ENCODE measurements at places on chromosomes 3 and 15.

DNA sequence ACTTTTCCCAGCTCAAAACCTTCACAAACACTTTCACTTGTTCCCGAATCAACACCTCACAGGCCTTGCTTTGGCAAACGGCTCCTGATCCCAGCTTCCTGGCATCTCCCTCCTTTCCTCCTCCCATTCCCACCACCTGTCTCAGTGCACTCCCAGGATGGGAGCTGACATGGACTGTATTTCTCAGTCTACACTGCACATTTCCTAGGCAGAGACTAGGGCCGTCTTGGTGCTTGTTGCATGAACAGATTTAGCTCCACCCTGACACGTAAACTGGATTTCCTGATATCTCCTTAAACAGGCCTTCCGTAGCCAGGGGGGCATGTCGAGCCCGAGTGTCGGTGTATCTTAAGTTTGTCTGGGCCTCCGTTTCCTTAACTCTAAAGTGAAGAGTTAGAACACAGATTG, 790 bp upstream of the WHAMM start:
- DNase-seq = no peak

DNA sequence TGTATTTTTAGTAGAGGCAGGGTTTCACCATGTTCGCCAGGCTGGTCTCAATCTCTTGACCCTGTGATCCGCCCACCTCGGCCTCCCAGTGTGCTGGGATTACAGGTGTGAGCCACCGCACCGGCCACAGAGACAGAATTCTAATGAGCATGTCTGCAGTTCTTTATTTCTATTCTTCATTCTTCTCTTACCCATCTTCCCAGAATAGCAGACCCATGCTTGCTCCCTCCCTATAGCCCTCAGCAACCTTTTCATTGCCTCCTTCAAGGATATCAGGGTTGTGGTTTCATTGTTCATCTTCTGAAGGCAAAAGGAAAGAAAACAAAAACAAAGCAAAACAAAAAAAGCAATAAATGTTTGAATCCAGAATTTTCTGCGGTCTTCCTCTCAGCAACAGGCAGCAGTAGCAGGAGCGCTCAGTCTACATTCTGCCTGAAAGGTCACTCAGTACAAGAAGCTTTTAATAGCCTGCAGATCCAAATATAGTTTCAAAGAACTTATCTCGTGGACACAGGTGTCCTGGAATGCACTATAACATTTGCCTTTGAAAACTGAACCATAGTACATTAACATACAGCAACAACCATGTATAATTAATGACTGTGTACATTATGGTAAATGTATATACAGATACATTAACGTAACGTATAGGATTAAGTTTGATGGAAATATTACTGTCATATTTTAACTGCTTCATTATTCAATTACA, at the start of gene SMCO1:
Gene SMCO1 (minus strand): TSS at position 434 of the 709 bp plus-strand sequence. CDS start 137 bp downstream, at position 297.
- no peak for DNase-seq

- DNase-seq = no peak
Observed at GRCh38 chr15:81339851-81340250, 15.9 kb upstream of the STARD5 start.

GRCh38 chr3:55402886-55403609, 84.1 kb downstream of the WNT5A start:
- no peak for DNase-seq

- no peak for DNase-seq
Observed at GRCh38 chr3:134353171-134353825, 20.9 kb downstream of the AMOTL2 start.

DNA sequence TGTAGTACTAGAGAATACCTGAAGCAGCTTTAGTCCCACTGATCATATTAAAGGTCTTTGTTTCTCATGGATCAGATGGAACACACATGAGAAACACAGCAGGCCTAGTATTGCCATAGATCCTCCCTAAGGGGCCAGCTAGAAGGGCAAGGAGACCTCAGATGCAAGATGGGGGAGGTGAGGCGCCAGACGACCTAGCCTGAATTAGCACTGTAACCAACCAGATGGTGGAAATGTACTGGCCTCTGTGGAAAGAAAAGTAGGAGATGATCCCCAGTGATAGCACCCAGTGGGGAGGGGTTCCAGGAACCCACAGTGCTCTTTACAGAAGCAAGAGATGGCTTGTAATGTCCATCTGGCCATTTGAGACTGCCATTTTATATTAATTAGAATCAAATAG, 138.2 kb upstream of the ZNF385D start:
- DNase-seq = no peak

DNA sequence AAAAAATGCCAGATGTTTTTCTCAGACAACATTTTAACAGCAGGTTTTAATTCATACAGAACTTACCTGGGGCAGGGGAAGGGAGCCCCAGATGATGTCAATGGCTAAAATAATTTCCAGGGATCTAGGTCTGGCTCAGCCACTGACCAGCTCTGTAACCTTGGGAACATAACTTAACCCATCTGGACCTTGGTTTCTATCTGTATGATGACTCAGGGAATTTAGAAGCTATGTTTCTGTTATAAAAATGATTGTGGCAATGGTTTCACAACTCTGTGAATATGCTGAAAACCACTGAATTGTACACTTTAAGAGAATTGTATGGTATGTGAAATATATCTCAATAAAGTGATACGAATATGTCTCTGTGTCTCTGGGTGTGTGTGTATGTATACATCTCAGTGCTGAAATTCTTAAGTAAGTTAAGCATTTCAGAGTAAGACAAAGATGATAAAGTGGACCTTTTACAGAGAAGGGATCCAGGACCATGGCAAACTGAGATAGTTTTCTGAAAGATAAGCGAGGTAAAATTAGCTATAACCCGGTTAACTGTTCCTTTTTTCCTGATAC, 2.9 kb downstream of the SH3GL3 start:
- no peak for DNase-seq

DNA sequence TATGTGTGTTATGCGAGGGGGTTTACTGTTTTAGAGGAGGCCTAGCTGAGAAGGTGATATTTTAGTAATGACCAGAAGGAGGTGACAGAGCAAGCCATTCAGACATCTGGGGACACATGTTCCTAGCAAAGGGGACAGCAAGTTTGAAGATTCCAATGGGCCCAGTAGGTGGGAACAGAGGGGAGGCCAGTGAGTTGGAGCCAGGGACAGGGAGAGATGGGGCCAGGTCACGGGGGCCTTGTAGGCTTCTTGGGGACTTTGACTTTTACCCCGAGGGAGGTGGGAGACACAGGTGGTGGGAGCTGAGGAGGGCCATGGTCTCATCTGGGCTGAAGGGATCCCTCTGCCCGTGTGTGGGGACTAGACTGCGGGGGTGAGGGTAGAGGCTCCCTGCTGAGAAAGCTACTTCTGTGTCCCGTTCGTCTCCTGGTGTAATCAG, 72.5 kb downstream of the MGLL start:
- no peak for DNase-seq

- no peak for DNase-seq
Observed at GRCh38 chr3:160486459-160486869, 36.9 kb upstream of the TRIM59 start.

GRCh38 chr15:33468740-33469139, 158.0 kb downstream of the RYR3 start:
- DNase-seq = no peak

DNA sequence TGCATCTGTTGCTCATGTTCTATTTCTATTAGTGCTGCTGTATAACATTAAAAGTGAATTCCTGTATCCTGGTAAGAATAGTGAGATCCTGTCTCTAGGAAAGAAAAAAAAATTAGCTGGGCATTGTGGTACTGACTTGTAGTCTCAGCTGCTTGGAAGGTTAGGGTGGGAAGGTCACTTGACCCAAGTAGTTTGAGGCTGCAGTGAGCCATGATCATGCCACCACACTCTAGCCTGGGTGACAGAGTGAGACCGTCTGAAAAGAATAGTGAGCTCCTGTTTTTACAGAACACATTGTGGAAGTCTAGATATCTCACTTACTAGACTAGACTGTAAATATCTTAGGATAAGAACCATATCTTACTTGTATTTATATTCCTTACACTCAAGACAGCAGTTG, 4.6 kb downstream of the ATP11B start:
- no peak for DNase-seq

DNA sequence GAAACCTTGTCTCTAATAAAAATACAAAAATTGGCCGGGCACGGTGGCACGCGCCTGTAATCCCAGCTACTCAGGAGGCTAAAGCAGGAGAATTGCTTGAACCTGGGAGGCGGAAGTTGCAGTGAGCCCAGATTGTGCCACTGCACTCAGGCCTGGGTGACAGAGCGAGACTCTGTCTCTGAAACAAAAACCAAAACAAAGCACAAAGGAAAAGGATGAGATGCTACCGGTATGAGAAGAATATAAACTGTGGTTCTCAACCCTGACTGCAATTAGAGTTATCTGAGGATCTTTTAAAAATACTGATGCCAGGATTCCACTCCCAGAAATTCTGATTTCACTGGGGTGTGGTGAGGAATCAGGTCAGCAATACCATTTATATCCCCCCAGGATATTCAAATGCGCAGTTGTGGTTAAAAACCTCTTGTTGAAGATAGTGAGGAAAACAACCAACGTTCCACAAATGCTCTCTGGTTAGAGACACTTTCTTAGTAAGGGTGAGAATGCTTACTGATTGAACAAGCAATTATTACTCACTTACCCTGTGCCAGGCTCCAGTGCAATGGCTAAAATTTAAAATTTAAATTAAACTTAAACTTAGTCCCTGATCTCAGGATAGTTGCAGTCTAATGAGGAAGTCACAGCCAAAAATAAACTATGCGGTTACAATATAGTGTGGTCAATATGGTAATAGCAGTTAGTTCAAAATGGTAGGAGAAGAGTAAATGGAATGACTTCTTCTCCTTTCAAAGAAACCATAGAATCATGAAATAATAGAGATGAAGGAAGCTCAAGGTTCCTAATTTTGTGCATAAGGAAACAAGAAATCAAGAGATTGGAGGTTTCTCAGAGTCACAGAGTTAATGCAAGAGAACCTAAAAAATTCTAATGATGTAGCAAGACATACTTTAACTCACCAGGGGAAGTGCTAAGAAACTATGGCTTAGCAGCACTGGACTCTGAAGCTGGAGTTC, 109.5 kb downstream of the SSR3 start:
- no peak for DNase-seq

GRCh38 chr3:23760325-23760724, 45.4 kb upstream of the UBE2E1 start:
- no peak for DNase-seq

DNA sequence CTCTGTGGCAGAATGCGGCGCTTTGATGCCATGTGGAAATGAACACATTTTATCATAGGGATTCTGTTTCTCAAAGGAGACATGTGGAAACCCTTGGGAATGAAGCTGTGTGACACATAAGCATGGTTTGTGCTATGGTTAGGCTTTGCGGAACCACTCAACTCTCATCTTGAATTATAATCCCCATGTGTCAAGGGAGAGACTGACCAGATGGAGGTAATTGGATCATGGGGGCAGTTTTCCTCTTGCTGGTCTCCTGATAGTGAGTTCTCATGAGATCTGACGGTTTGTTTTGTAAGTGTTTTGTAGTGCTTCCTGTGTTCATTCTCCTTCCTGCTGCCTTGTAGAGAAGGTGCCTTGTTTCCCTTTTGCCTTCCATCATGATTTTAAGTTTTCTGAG, 1109.2 kb upstream of the ALCAM start:
- no peak for DNase-seq

DNA sequence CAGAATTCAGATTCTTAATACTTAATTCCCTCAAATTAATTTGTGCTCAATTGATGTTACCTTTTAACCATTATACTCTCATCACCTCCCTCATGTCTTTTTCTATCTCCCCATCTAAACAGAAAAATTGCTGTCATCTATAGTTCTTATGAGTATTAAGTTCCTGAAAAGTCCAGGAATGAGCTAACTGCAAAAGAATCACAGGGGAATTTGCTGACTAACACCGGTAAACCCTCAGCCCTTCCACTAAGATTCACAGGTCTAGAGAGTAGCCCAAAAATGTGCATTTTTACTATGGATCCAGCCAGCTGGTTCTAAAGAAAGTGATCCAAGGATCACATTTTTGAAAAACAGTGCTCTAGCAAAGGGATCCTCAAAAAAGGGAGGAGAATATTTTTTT, 67.0 kb downstream of the SETD2 start:
- no peak for DNase-seq

DNA sequence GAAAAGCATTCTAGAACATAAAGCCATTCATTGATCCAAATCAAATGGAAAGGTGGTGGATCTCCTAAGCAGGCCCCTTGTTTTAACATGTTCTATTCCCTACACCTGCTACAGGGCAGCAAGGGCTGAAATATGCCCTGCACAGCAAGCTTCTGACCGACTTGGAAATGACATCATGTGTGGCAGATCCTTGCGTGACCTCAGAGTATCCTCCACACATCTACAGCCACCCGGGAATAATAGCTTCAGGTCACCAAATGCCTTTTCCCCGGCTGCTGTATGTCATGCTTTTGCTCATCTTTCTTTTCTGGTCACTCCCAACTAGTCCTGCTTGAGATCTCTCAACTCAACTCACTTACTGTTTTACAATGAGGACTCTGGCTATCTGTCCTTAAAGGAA, 158.2 kb downstream of the ZNF385D start:
- no peak for DNase-seq

DNA sequence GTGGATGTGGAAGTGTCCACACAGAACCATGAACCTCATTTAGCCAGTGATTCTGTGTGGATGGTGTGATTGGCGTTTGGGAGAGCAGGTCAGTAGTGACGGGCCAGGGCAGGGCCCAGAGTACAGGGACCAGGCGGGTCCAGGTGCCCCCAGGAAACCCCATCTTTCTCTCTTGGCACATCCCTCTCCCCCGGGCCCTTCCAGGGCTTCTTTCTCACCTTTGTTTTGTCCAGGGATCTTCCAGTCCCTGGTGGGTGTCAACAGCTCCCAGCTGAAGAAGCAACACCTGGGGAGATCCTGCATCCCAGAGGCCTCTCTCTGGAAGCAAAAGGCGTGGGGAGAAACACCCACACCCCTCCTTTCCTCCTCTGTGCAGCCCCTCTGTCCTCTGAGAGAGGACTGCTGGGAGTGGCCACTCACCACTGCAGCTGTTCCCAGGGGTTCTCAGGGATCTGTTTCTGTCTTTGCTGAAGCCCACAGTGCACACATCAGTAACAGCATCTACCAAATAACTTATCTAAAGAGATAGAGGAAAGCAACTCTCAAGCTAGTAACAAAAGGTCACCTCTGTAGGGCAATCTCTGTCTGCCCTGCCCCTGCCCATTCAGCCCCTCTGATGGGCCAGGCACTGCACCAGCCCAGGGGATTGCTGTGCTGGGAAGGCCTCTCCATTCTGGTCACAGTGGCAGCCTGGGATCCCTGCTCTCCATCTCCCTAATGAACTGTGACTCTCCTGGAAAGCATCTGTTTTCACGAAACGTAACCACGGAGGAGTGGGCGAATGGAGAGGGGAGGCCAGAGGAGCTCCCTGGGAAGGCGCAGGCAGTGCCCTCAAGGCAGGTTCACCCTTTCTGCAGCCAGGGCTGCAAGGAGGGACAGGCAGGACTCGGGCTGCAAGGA, 98.3 kb upstream of the ALDH1A3 start:
- no peak for DNase-seq

- DNase-seq = no peak
Observed at GRCh38 chr3:139564294-139564861, 24.8 kb upstream of the RBP1 start.

GRCh38 chr3:66256806-66257205, 36.0 kb downstream of the SLC25A26 start:
- no peak for DNase-seq

GRCh38 chr3:83065851-83066460, 1304.5 kb upstream of the GBE1 start:
- DNase-seq = no peak

GRCh38 chr3:45905755-45906154, 19.4 kb downstream of the CCR9 start:
- no peak for DNase-seq

GRCh38 chr3:172707967-172708366, 2.9 kb downstream of the NCEH1 start:
- no peak for DNase-seq

GRCh38 chr15:52251144-52251860, 44.3 kb downstream of the MYO5C start:
- no peak for DNase-seq

- no peak for DNase-seq
Observed at GRCh38 chr3:4778119-4778518, 201.1 kb upstream of the BHLHE40 start.
